ENCODE measurements at places on chromosomes 3 and 15.
A peak's percentile ranks its signal among the peaks of the same experiment; 100 is the strongest.

- DNase-seq = no peak
Measured at GRCh38 chr15:22884344-22884743, 45.9 kb downstream of the NIPA2 start.

DNA sequence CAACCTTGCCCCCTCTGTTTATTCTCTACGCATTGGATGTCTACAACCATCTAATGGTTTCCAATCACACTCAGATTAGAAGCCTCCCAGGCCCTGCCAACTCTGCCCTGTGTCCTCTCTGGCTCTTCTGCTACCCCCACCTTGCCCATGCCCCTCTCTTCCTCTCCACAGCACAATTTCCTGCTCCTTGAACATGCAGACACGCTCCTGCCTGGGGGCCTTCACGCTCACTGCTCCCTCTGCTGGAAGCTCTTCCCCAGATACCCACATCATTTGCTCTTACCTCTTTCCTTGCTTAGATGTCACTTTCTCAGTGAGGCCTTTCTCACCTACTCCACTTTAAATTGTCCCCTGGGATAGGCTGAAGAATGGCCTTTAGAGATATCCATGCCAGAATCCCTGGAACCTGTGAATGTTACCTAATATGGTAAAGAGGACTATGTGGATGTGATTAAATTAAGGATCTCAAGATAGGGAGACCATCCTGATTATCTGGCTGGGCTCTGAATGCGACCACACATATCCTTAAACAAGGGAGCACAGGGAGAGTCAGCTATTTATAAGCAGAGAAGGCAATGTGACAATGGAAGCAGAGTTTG is 9.9 kb downstream of the KY start:
- DNase-seq = no peak

GRCh38 chr15:78709263-78709882 is 68.4 kb upstream of the CHRNB4 start:
- peak; percentile 51 for DNase-seq

GRCh38 chr3:48727511-48727910 is 10.5 kb upstream of the IP6K2 start:
- DNase-seq = no peak

DNA sequence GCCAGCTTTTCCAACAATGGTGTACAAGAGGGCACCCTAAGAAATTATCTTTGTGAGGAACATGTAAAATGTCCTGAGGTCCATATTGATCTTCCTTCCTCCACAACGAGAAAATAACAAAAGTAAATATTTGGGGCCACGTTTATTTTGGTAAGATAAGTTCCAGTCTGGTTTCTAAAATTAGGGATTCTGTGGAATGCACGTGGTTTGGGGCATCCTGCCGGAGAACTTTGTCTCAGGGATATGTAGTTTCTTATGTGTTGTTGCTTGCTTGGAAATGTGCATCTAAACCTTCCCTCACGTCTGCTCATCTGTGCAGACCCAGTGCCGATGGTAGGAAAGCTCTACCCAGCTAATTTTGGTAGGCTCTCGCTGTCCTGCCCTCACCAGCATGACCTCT is 62.8 kb downstream of the CTDSPL start:
- no peak for DNase-seq

GRCh38 chr15:32106401-32107381 is 76.4 kb downstream of the CHRNA7 start:
- no peak for DNase-seq

- no peak for DNase-seq
Measured at GRCh38 chr3:76367281-76367680, 581.9 kb upstream of the ZNF717 start.

GRCh38 chr3:141659821-141660613 is 78.1 kb upstream of the RNF7 start:
- DNase-seq = no peak

- no peak for DNase-seq
Measured at GRCh38 chr3:141178551-141178950, 53.1 kb upstream of the PXYLP1 start.
